Femur (tissue), 1 donor: ENCODE measurements at places on chromosomes 3 and 15.

- DNase-seq, result peak; percentile 21
Observed at GRCh38 chr15:76160426-76161152, 100.8 kb downstream of the TMEM266 start.

- no peak for DNase-seq
Observed at GRCh38 chr15:60669351-60669750, 190.4 kb upstream of the ICE2 start.

GRCh38 chr3:189772584-189772983, 141.4 kb downstream of the TP63 start:
- DNase-seq, result no peak

- DNase-seq, result no peak
Observed at GRCh38 chr15:89071471-89071870, 16.8 kb upstream of the ABHD2 start.

- DNase-seq, result no peak
Observed at GRCh38 chr15:51093488-51093838, 1.2 kb downstream of the TNFAIP8L3 start.

DNA sequence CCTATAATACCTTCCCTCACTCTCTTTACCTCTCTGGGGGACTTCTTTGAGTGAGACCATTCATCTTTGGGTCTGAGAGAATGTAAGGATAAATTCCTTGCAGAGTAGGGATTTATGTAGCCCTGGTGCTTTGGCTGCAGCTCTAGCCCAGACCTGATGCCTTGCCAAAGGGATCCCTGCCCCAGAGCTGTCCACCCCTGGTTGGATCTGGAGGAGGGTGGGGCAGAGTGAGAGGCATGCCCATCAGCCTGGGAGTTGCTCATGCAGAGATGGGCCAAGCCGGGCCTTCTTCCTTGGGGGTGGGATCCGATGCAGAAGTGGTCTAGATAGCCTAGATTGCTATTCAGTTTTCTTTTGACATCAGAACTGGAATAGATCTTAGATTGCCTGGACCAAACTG, 31.5 kb downstream of the RTP1 start:
- DNase-seq, result no peak

DNA sequence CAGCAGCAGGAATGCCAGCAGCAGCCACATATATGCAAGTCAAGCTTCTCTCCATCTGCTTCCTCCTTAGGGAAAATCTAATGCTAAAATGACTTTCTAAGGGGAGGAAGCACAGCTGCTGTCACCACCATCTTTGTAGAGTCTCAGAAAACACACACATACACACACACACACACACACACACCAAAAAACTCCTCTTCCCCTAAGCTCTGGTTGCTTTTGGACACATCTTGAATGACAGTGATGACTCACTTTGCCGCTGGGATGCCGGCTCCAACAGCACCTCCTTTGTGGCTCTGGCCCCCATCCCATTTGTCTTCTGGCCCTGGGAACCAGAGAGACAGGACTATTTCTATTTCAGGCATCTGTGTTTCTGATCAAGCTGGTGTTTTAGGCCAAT, 124.8 kb upstream of the GOLIM4 start:
- no peak for DNase-seq
